ENCODE measurements at places on chromosomes 4 and X. TPM values are rescaled to one million over a fixed set of nuclear protein-coding genes. Genes with fewer than 3 reads are reported as not detected.

PF4V1 gene
- total RNA-seq, result not detected

USP17L27 gene
- not detected for total RNA-seq

GRCh38 chrX:133921764-133922389, 63.5 kb downstream of the GPC3 start:
- H3K4me3 ChIP-seq, result no peak overlapping the region
- peak; percentile 34 for DNase-seq
- H3K36me3 ChIP-seq, result no peaks in the 10 kb centered on the region
- H3K27me3 ChIP-seq, result no peaks in the 10 kb centered on the region
- peaks cover 23% of the 10 kb centered on the region for H3K4me1 ChIP-seq

- no peaks in the 10 kb centered on the region for H3K36me3 ChIP-seq
- peak; percentile 75 for DNase-seq
- no peaks in the 10 kb centered on the region for H3K4me1 ChIP-seq
- peaks cover 4% of the 10 kb centered on the region for H3K27me3 ChIP-seq
Observed at GRCh38 chr4:81844717-81845116, 373.0 kb upstream of the RASGEF1B start.

- H3K27me3 ChIP-seq, result peaks cover 4% of the 10 kb centered on the region
- H3K36me3 ChIP-seq, result no peaks in the 10 kb centered on the region
- H3K27ac ChIP-seq, result no peak overlapping the region
- no peak for DNase-seq
Observed at GRCh38 chr4:37236165-37236564, 8.4 kb upstream of the NWD2 start.

DNA sequence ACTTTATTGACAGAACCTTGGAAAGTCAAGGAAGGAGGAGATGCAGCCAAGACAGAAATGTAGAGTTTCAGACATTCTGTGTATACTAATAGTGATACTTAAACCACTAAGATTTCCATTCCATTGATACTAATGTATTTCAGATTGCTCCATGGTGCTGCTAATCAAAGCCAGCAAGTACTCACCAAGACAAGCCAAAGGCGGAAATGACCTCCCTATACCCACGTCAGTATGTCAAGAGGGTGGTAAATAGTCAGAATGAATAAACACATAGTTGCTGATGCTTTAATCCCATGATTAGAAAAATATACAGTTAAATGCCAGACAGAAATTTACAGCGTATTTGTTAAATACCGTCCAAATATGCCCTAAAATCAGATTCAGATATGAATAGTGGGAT, 417.8 kb upstream of the INTU start:
- no peaks in the 10 kb centered on the region for H3K4me1 ChIP-seq
- no peak overlapping the region for H3K27ac ChIP-seq
- H3K27me3 ChIP-seq, result no peaks in the 10 kb centered on the region
- no peak overlapping the region for H3K4me3 ChIP-seq
- DNase-seq, result no peak

GRCh38 chrX:32448320-32448719, 763.0 kb downstream of the DMD start:
- peak; percentile 9 for DNase-seq
- H3K27ac ChIP-seq, result peak overlapping the region; percentile 81
- H3K4me1 ChIP-seq, result peaks cover 20% of the 10 kb centered on the region
- H3K36me3 ChIP-seq, result peaks cover 5% of the 10 kb centered on the region
- no peaks in the 10 kb centered on the region for H3K27me3 ChIP-seq
- no peak overlapping the region for H3K4me3 ChIP-seq

DNA sequence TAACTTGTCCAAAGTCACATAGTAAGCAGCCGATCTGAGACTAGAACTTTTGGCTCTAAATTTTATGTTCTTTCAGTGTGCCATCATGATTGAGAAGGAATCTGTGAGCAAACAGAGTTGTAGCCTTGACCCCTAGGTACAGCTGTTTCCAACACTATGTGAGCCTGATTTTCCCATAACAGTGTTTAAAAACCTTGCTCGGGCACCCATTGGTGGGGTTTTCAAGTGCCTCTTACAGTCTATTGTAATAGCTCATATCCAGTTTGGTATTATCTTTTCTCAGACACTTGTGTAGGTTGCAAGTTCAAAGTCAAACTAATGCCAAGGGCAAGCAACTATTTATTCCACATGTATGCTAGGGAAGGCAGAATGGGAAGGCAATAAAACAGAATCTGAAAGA, 467.9 kb downstream of the INPP4B start:
- peaks cover 34% of the 10 kb centered on the region for H3K36me3 ChIP-seq
- H3K27me3 ChIP-seq, result no peaks in the 10 kb centered on the region
- no peak overlapping the region for H3K4me3 ChIP-seq
- peaks cover 67% of the 10 kb centered on the region for H3K4me1 ChIP-seq
- no peak for DNase-seq

FAM114A1 gene
- total RNA-seq, result 0.31 TPM

DNA sequence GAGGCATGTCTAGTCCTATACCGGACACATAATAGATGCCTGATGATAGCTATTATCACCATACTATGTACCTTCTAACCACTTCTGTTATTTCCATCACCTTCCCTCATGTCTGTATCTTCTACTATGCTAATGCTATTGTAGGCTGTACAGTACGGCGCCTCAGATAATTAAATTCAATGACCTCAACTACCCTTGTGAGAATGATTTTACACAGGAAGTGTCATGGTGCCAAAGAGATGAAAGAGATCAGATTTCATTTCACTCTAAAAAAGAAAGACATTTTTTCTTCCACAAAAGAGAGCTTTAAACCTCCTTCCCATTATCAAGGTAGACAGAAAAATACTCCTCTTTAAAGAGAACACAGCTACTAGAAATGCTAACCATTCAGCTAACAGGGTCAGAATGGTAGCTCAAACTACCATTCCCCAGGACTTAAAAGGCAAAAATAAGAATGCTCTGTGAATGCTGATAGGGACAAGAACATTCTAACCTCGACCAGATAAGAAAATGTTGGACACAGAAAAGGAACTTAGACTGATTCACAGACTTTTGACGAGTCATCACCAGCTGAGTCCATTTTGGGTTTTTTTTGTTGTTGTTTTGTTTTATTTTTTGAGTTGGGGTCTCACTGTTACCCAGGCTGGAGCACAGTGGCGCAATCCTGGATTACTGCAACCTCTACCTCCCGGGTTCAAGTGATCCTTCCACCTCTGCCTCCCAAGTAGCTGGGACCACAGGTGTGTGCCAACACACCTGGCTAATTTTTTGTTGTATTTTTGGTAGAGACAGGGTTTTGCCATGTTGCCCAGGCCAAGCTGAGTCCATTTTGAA, 99.2 kb upstream of the RAPGEF2 start:
- H3K36me3 ChIP-seq, result no peaks in the 10 kb centered on the region
- peaks cover 20% of the 10 kb centered on the region for H3K27me3 ChIP-seq
- no peak overlapping the region for H3K4me3 ChIP-seq
- no peak overlapping the region for H3K27ac ChIP-seq
- DNase-seq, result no peak
- no peaks in the 10 kb centered on the region for H3K4me1 ChIP-seq

GRCh38 chr4:183636923-183637322, 22.1 kb downstream of the RWDD4 start:
- no peak overlapping the region for H3K4me3 ChIP-seq
- H3K4me1 ChIP-seq, result peaks cover 9% of the 10 kb centered on the region
- H3K27me3 ChIP-seq, result no peaks in the 10 kb centered on the region
- peaks cover 3% of the 10 kb centered on the region for H3K36me3 ChIP-seq

GRCh38 chrX:431056-431455, 44.3 kb upstream of the PPP2R3B start:
- DNase-seq, result no peak
- H3K27me3 ChIP-seq, result peaks cover 11% of the 10 kb centered on the region
- no peaks in the 10 kb centered on the region for H3K4me1 ChIP-seq
- no peaks in the 10 kb centered on the region for H3K36me3 ChIP-seq
- H3K27ac ChIP-seq, result no peak overlapping the region

- no peaks in the 10 kb centered on the region for H3K36me3 ChIP-seq
- peaks cover 3% of the 10 kb centered on the region for H3K4me1 ChIP-seq
- peaks cover 2% of the 10 kb centered on the region for H3K27me3 ChIP-seq
- H3K4me3 ChIP-seq, result no peak overlapping the region
Observed at GRCh38 chrX:49656533-49656932, 39.3 kb downstream of the PAGE1 start.

DNA sequence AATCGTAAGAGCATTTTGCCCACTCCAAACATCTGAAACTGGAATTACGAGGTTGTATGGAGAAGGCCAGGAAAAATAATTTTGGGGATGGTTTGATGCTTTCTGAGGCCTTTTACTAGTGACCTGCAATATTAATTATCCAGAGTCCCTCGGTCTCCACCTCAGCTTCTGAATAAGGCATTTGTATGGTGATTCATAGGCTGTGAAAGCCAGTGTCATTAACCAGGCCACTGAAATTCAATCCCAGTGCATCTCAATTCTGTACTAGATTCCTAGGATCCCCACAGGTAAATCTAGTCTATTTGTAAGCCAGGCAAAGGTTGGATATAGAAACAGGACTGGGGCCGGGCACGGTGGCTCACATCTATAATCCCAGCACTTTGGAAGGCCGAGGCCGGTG, 135.4 kb upstream of the RBPJ start:
- no peaks in the 10 kb centered on the region for H3K4me1 ChIP-seq
- no peak overlapping the region for H3K27ac ChIP-seq
- H3K27me3 ChIP-seq, result no peaks in the 10 kb centered on the region
- no peak overlapping the region for H3K4me3 ChIP-seq

CT55 gene
- total RNA-seq, result not detected

- H3K4me3 ChIP-seq, result no peak overlapping the region
- H3K27ac ChIP-seq, result no peak overlapping the region
- no peak for DNase-seq
- H3K36me3 ChIP-seq, result no peaks in the 10 kb centered on the region
- H3K4me1 ChIP-seq, result no peaks in the 10 kb centered on the region
- H3K27me3 ChIP-seq, result no peaks in the 10 kb centered on the region
Observed at GRCh38 chr4:85600501-85600900, 125.6 kb downstream of the ARHGAP24 start.

TEX13C gene
- not detected for total RNA-seq

MMRN1 gene
- 0.52 TPM for total RNA-seq

MAOA gene
- 0.12 TPM for total RNA-seq

GRCh38 chr4:186723292-186724057, at the start of gene FAT1:
Gene FAT1, minus strand, starts transcription at chr4:186723856. Its CDS starts 14,029 bp downstream, at chr4:186709827.
- peak within 1 kb of the TSS; percentile 75 for H3K27ac ChIP-seq
- H3K4me3 ChIP-seq, result peak within 1 kb of the TSS; percentile 51
- peaks cover 8% of the 10 kb centered on the region for H3K36me3 ChIP-seq
- peaks cover 18% of the 10 kb centered on the region for H3K4me1 ChIP-seq
- peaks cover 55% of the 10 kb centered on the region for H3K27me3 ChIP-seq

- H3K27ac ChIP-seq, result no peak overlapping the region
- H3K27me3 ChIP-seq, result peaks cover 13% of the 10 kb centered on the region
- H3K4me3 ChIP-seq, result no peak overlapping the region
- no peaks in the 10 kb centered on the region for H3K36me3 ChIP-seq
- no peaks in the 10 kb centered on the region for H3K4me1 ChIP-seq
Observed at GRCh38 chrX:71976753-71977152, 66.1 kb downstream of the NHSL2 start.

MTMR8 gene
- 5.0 TPM for total RNA-seq

DNA sequence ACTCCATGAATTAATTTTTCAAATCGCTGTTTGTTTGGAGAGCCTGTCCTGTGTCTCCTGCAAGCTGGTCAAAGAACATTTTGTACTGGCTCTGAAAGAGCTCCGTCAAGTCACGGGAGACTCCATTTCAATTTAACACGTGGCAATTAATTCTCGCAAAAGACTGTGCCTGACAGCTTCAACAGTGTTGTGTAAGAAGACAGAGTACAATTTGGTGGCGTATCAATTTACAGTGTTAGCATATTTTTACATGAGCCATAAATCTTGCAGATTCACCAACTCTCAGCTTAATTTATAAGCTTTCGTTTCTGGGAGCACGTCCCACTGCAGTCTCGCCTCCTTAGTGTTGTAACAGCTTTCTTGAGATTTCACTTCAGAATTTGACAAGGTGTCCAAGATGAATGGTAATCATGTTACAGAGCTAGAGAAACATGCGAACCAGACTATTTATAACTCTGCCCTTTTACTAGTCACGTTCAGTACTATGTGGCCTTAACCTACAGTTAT, 70.8 kb downstream of the RWDD4 start:
- H3K4me1 ChIP-seq, result no peaks in the 10 kb centered on the region
- no peak for DNase-seq
- H3K4me3 ChIP-seq, result no peak overlapping the region
- H3K27ac ChIP-seq, result no peak overlapping the region
